ENCODE measurements at places on chromosomes 12 and 14.

- DNase-seq, result no peak
These were observed 994.4 kb upstream of the SEL1L start for GRCh38 chr14:82528016-82528415.

DNA sequence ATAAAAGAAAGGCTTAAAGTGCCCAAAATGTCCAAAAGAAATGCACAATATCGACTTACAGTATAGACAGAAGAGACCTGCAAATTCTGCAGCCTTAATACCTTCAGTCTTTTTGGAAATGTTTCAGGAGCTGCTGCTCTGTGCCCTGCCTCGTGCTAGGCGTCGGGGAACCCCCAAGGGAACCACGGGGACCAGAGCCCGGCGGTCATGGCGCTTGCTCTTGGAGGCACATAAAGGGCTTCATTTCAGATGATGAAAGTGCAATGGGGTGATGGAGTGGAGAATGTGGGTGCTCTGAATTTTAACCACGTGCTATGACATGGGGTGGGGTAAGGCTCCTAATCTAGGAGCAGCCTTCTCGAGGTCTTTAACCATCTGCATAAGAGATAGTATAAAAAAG, 14.8 kb upstream of the AACS start:
- DNase-seq, result no peak

GRCh38 chr12:121165316-121165715, 32.6 kb downstream of the P2RX7 start:
- DNase-seq, result no peak

- no peak for DNase-seq
These were observed 54.6 kb upstream of the OAS1 start for GRCh38 chr12:112852127-112852526.

- no peak for DNase-seq
These were observed 509.1 kb downstream of the DIO2 start for GRCh38 chr14:79702197-79702596.

DNA sequence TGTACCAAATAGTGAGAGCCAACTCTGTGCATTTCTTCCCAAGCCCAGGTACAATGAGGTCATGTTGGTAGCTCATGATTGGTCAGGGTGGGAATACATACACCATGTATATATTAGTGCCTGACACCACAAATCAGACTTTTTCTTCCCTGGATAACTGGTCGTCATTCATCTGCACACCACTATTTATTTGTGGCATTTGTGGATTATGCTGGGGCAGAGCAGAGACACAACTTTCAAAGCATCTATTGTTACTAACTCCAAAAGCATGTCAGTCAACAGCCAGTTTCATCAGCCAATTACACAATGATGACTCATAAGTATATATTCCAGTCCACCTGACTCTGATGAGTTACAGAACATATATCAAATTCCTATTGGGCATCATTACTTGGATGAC, 181.7 kb downstream of the ADAMTS20 start:
- DNase-seq, result no peak

- DNase-seq, result no peak
These were observed 27.4 kb downstream of the SLC41A2 start for GRCh38 chr12:104930388-104931326.

DNA sequence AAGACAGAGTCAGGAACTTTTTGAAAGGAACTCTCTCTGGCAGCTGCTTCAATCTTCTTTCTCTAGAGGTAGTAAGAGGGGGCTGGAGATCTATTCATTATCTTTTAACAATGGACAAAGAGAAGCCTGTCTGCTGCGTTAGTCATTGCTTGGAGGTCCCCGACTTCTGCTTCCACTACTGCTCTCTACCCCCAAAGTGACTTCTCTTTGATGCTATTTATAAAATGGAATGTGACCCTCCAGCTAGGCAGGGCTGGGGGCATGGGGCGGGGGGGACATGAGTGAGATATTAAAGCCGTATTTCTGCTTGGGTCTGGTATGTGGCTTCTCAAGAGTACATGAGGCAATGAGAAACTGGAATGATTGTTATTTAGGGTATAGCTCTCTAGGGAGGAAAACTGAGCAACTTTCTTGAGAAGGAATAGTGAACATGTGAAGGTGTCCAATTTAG, 41.4 kb upstream of the NUDT4 start:
- no peak for DNase-seq

GRCh38 chr14:68843471-68844209, 50.8 kb upstream of the ZFP36L1 start:
- peak; percentile 48 for DNase-seq

DNA sequence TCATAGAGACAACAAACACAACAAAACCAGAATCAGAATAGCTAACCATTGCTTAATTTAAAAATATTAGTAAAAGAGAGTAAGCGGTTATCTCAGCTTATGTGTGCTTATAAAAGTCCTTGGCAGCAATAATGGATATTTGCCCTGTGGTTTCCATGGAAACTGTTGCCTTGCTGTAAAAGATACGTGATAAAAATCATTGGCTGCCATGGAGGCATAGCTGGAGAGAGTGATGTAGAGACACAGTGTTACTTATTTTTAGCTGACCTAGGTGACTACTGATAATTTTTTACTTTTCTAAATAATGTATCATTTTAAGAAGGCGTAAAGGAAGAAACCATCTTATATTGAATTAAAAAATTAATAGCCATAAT, 92.9 kb downstream of the ERC1 start:
- DNase-seq, result peak; percentile 27

DNA sequence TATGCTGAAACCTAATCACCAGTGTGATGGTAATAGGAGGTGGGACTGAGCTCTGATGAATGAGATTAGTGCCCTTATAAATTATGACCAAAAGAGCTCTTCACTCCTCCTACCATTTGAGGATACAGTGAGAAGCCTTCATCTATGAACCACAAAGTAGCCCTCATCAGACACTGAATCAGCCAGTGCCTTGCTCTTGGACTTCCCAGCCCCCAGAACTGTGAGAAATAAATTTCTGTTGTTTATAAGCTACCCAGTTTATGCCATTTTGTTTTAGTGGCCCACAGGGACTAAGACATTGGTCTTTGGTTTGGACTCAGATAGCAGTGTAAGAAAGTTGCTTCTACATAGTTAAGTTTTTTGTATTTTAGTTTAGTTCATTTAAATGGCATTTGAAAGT, 32.9 kb downstream of the ABHD12B start:
- DNase-seq, result no peak
